ENCODE measurements at places on chromosomes 16 and 17. TPM values are rescaled to one million over a fixed set of nuclear protein-coding genes. Genes with fewer than 3 reads are reported as not detected.

Gene UTS2R
- total RNA-seq: not detected

Gene NSMCE1
- 45.3 TPM for total RNA-seq

Gene CES5A
- total RNA-seq: not detected

Gene HEATR9
- total RNA-seq: not detected

Gene KRTAP4-4
- not detected for total RNA-seq

Gene GABARAP
- 405 TPM for total RNA-seq

Gene OR1F1
- not detected for total RNA-seq

Gene SOST
- not detected for total RNA-seq

Gene CAPN15
- total RNA-seq: 26.6 TPM

Gene LDHD
- 0.52 TPM for total RNA-seq

Gene SHISA6
- total RNA-seq: 0.24 TPM

Gene INO80E
- total RNA-seq: 46.0 TPM

Gene LCAT
- total RNA-seq: 29.8 TPM

Gene CD300LB
- total RNA-seq: 0.62 TPM

Gene ZNF771
- total RNA-seq: 6.1 TPM

Gene ORC6
- total RNA-seq: 2.0 TPM

Gene TEX19
- not detected for total RNA-seq

Gene GLIS2
- 35.6 TPM for total RNA-seq

Gene MMD
- total RNA-seq: 18.2 TPM

Gene SP6
- 0.48 TPM for total RNA-seq

Gene KCNG4
- total RNA-seq: not detected

Gene USP43
- total RNA-seq: 0.10 TPM

Gene VMO1
- 3.4 TPM for total RNA-seq

Gene HCRT
- total RNA-seq: not detected

Gene DNAI2
- not detected for total RNA-seq

Gene ACSM5
- 1.5 TPM for total RNA-seq

Gene SDR42E2
- not detected for total RNA-seq

Gene EFNB3
- 0.19 TPM for total RNA-seq

Gene KRTAP17-1
- total RNA-seq: not detected

Gene AGRP
- total RNA-seq: not detected

Gene KCNH4
- 0.33 TPM for total RNA-seq

Gene MPP2
- 11.4 TPM for total RNA-seq

Gene DLX4
- not detected for total RNA-seq

Gene TERF2IP
- 49.7 TPM for total RNA-seq

Gene SEPTIN12
- total RNA-seq: not detected

Gene ATP2C2
- 0.10 TPM for total RNA-seq

Gene BRIP1
- total RNA-seq: 0.43 TPM

Gene SLC16A6
- 1.9 TPM for total RNA-seq

Gene PLA2G10
- total RNA-seq: not detected

Gene HOXB3
- 16.0 TPM for total RNA-seq

Gene CSH2
- total RNA-seq: not detected

Gene KRT32
- 0.23 TPM for total RNA-seq

Gene KRT20
- total RNA-seq: not detected

Gene DCTN5
- 46.7 TPM for total RNA-seq

Gene SLC52A1
- total RNA-seq: 0.14 TPM

Gene P2RX5
- total RNA-seq: 2.0 TPM

Gene HSPB9
- total RNA-seq: not detected

Gene TPSAB1
- 12.2 TPM for total RNA-seq

Gene TELO2
- 20.8 TPM for total RNA-seq

Gene GALR2
- not detected for total RNA-seq
